H1 (cell line): ENCODE measurements at places on chromosomes 12 and 14. TPM values are rescaled to one million over a fixed set of nuclear protein-coding genes. Genes with fewer than 3 reads are reported as not detected.

GRCh38 chr12:54549774-54550451 is 512 bp downstream of the PDE1B start:
- H3K4me3 ChIP-seq: peak overlapping the region; percentile 77
- no peaks in the 10 kb centered on the region for H3K36me3 ChIP-seq
- no peak for DNase-seq
- H3K27me3 ChIP-seq: peaks cover 17% of the 10 kb centered on the region

DNA sequence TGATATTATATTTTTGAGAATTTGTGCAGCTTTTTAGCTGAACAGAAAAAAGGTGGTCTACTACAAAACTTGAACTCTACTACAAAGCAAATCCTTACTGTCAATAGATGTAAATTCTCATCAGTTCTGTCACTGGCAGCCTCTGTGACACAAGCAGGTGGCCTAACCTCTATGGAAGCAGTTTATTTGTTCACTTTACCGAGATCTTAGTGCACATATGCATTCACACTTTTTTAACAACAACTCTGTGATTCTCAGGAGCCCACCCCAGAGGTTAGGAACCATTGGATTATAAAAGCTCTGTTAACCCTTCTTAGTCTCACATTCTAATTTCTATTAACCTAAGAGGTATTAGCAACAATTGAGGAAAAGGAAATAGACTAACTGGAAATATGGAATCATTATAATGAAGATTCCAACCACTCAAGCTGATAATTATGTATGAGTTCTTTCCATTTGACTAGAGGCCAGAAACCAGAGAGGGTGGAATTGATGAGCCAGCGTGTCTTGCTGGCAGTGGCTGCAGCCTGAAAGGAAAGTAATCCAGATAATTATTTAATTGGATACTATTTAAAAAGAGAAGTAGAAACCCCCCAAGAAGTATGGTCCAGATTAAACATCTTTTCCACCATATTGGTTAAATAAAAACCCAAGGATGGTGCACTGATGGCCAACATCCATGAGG is 451.1 kb downstream of the TMEM117 start:
- no peak overlapping the region for H3K4me3 ChIP-seq
- H3K4me1 ChIP-seq: no peaks in the 10 kb centered on the region
- no peaks in the 10 kb centered on the region for H3K36me3 ChIP-seq
- DNase-seq: no peak
- no peak overlapping the region for H3K27ac ChIP-seq

- H3K36me3 ChIP-seq: 0 out of 2 replicates have a peak, but pooled peaks cover 2% of the 10 kb centered on the region
- peak overlapping the region; percentile 80 for H3K4me3 ChIP-seq
- H3K27me3 ChIP-seq: no peaks in the 10 kb centered on the region
- DNase-seq: no peak
These were observed 682 bp downstream of the CREBL2 start for GRCh38 chr12:12612358-12612757.

GRCh38 chr14:94746131-94746530 is 23.8 kb downstream of the GSC start:
- no peaks in the 10 kb centered on the region for H3K36me3 ChIP-seq
- DNase-seq: no peak
- no peaks in the 10 kb centered on the region for H3K4me1 ChIP-seq

DNA sequence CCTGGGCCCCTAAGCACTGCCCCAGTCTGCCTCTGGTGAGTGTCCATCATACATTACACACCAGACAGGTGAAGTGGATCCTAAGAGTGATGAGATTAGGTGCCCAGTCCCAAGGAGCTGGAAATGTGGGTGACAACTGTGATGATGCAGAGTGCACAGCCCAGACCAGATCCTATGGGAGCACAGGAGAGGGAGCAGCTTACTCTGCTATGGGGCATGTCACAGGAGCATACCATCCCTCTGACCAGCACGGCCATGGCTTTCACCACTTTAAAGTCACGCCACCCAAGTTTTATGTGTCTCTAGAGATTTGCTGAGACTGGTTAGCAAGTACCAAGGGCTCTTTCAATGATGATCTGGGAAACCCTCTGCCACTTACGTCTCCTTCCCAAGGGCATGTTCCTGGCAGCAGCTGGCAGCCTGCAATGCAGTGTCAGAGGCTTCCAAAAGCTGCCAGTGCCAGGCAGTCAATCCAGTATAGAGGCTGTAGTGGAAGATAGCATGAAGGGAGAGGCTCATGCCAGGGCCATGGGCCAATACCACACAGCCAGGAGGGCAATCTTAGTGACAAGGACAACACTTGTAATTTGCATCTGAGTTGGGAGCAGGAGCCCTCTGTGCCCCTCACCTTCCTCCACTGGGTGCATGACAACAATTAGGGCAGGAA is 40.2 kb downstream of the STAB2 start:
- H3K27me3 ChIP-seq: no peaks in the 10 kb centered on the region
- H3K27ac ChIP-seq: no peak overlapping the region
- H3K4me1 ChIP-seq: no peaks in the 10 kb centered on the region

The VDR gene
- total RNA-seq: 0.34 and 0.65 TPM in 2 replicates

DNA sequence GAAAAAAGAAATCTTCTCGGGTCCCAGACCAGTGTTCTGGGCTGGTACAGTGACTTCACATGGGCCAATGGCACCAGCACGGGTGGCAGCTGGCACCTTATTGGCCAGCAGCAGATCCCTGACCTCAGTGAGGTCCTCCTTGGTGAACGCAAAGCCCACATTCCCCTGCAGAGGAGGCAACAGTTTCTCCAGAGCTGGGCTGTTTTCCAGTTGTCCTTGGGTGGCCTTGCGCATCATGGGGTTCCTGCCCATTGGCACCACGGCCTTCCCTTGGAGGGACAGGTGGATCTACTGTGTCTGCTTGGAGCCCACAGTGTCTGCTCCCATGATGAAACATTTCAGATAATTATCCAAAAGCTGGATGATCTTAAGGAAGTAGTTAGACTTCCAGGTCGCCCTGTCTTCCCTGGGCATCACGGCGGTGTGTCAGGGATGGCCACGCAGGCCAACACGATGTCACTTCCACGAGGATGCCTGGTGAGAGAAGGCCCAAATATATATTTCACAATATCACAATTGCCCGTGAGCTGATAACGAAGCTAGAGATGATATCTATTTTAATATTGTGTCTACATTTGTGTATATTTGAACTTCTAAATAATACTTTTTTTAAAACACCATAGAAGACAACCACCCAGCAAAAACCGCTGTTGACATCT is 15.8 kb downstream of the NFKBIA start:
- H3K4me3 ChIP-seq: no peak overlapping the region
- no peak for DNase-seq
- no peaks in the 10 kb centered on the region for H3K36me3 ChIP-seq
- H3K27me3 ChIP-seq: no peaks in the 10 kb centered on the region

The PTHLH gene
- not detected in 2 replicates for total RNA-seq

- H3K4me3 ChIP-seq: no peak overlapping the region
- H3K4me1 ChIP-seq: no peaks in the 10 kb centered on the region
- no peak for DNase-seq
These were observed 172.1 kb downstream of the MSRB3 start for GRCh38 chr12:65450625-65451024.

GRCh38 chr14:68449561-68450181 is 343.2 kb downstream of the ZFP36L1 start:
- peak overlapping the region; percentile 37 for H3K4me3 ChIP-seq
- H3K27ac ChIP-seq: 0 out of 2 replicates have a peak overlapping the region, but pooled peaks have one; percentile 12
- peaks cover 7% of the 10 kb centered on the region for H3K4me1 ChIP-seq
- no peaks in the 10 kb centered on the region for H3K27me3 ChIP-seq
- DNase-seq: peak; percentile 34
- H3K36me3 ChIP-seq: no peaks in the 10 kb centered on the region

- no peak for DNase-seq
- no peak overlapping the region for H3K4me3 ChIP-seq
- no peaks in the 10 kb centered on the region for H3K36me3 ChIP-seq
- H3K27ac ChIP-seq: no peak overlapping the region
These were observed 26.4 kb upstream of the SLC7A8 start for GRCh38 chr14:23209651-23210423.

GRCh38 chr12:132466241-132467201 is 23.4 kb upstream of the FBRSL1 start:
- H3K4me3 ChIP-seq: no peak overlapping the region
- H3K27me3 ChIP-seq: peaks cover 56% of the 10 kb centered on the region
- no peaks in the 10 kb centered on the region for H3K36me3 ChIP-seq
- H3K4me1 ChIP-seq: 0 out of 2 replicates have a peak, but pooled peaks cover 3% of the 10 kb centered on the region
- no peak for DNase-seq
